Neural progenitor cell (in vitro differentiated cells): ENCODE measurements at places on chromosomes 13 and 19.

DNA sequence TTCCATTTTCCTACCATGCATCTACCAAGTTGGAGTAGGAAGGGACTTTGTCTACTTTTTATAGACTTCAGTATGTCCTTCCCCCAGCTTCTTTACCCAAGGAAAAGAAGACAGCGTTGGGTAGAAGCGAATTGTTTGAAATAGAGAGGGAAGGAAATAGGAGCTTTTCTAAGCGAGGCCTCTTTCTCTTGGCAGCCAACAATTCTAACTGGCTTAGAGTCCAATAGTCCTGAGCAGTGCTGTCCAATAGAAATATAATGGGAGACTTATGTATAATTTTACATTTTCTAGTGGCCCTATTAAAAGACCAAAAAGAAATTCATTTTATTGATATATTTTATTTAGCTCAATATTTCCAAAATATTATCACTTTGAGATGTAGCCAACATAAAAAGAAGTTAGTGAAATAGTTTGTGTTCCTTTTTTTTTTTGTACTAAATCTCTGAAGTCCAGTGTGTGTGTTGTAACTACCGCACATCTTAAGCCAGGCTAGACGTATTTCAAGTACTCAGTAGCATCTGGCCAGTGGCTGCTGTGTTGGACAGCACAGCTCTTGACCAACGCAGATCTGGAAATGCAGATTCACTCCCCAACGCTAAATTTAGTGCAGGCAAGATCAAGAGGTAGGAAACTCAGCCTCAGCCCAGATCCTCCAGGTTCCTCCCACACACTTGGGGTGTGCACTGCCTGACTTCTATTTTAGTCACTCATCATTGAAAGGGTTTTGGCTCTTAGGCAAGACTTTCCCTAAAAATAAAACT lies 179.2 kb downstream of the SHISA2 start:
- DNase-seq, result no peak

DNA sequence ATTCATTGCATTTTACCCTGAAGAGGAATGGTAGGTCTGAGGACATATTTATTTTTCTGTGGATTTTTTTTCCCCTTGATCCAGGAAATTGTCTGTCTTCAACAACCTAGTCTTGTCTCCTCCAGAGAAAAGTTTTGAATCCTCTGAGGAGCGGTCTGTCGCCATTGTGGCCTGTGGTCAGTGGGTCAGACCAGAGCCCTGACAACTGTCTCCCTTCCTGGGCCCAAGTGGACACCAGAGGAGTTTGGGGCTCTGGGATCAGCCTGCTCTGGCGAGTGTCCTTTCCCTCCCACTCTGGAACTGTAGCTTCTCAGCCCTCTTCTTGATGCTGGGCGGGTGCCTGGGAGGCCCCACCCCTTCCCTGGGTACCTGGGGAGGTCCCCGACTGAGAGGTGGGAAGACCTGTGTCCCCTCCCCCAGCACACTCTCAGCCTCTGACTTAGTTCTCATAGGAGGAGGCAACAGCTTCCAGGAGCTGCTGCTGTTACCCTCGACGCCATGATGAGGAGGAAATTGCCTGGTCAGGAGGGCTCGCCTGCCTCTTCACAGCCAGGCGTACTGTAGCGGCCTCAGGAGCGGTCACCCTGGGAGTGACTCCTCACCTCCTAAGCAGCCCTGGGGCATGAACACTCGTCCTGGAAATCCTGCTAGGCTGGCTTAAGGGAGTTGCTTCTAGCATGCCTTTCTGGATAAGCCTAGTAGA lies 110.3 kb downstream of the GGACT start:
- no peak for DNase-seq

DNA sequence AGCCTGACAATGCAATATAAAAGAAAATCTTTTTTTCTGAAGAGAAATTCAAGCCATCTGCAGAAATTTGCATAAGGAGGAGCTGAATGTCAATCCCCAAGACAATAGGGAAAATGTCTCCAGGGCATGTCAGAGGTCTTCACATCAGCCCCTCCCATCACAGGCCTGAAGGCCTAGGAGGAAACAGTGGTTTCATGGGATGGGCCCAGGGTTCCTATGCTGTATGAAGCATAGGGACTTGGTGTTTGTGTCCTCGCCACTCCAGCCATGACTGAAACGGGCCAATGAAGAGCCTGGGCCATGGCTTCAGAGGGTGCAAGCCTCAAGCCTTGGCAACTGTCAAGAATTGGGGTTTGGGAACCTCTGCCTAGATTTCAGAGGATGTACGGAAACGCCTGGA lies 883.5 kb downstream of the UQCRFS1 start:
- DNase-seq, result no peak

GRCh38 chr19:6126335-6126974 lies 9.0 kb upstream of the ACSBG2 start:
- DNase-seq, result peak; percentile 55

- DNase-seq, result no peak
Observed at GRCh38 chr13:88675347-88675996, 1004.3 kb downstream of the SLITRK5 start.

DNA sequence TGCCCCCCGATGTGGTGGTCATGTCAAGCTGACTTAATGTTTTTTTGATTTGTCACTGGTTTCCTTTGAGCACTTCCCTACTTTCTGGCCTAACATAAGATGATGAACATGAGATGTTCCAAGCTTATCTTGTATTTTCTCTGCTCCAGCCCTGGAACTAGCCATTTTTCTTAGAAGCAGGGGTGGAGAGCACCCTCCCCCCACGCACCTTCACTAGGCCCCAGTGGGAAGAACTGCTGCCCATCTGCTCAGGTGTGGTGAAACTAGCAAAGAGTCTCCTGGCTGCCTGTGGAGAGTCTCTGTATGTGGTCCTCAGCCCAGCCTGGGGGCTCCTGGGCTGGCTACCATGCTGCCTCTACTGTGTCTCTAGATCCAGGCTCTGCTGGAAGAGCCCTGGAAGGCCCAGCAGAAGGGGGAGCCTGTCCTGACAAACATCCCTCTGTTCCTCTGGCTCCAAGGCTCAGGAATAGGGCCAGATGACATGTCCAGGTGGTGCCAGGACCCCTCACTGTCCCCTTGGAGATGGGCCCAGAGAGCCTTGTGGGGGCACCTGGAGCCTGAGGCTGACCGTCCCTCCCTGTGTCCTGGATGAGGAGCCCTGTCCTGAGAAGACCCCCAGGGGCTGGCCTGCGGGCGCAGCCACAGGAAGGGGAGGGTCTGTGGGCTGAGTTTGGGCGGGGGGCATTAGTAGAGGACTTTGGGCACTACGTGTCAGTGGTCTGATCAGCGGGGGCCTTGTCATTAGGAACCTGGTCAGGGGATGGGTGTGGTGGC lies 4.8 kb upstream of the ZNF14 start:
- DNase-seq, result no peak

- DNase-seq, result no peak
Observed at GRCh38 chr13:94303644-94304174, 175.8 kb downstream of the DCT start.

DNA sequence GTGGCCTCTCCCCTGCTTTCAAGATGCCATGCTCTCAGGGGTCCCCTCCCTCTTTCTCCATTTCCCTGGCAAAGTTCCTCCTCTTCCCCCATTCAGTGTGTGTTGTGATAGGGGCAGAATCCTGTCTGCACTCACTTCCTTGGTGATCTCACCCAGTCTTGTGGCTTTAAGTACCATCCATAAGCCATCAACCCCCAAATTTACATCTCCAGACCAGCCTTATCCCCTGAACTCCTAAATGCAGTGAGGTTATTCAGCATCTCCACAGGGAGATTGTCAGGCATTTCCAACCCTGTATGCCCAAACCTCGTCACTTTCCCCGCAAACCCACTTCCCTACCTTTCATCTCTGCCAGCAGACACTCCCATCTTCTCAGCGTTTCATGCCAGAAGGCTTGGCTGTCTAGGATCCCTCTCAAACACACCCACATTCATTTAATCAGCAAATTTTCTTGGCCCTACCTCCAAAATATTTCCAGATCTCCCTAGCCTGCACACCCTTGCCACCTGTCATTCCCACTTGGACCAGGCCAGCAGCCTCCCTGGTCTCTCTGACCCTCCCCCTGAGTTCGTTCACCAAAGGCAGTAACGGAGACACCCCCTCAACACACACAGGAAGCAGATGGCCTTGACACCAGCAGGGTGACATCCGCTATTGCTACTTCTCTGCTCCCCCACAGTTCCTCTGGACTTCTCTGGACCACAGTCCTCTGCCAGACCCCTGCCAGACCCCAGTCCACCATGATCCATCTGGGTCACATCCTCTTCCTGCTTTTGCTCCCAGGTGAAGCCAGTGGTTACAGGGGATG lies at the start of gene HCST:
Gene HCST, plus strand, starts transcription at position 676 of the 808 bp plus-strand sequence. Its CDS starts 65 bp downstream, at position 741.
- no peak for DNase-seq

DNA sequence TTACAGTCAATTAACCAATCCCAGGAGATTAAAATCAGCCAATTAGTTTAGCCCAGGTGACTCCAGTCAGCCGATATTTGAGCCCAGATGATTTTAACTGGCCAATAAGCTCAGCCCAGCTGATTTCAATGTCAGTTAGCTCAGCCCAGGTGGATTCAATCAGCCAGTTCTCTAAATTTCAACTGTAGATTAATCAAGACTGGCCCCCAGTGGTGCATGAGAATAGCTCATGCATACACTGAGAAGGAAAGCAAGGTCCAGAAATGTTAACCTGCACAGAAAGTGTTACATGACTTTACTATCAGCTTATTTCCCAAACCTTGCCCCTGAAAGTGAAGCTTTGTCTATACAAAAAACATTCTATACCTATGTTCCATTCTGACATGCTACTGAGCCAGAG lies 55.4 kb upstream of the ZNF724 start:
- no peak for DNase-seq

DNA sequence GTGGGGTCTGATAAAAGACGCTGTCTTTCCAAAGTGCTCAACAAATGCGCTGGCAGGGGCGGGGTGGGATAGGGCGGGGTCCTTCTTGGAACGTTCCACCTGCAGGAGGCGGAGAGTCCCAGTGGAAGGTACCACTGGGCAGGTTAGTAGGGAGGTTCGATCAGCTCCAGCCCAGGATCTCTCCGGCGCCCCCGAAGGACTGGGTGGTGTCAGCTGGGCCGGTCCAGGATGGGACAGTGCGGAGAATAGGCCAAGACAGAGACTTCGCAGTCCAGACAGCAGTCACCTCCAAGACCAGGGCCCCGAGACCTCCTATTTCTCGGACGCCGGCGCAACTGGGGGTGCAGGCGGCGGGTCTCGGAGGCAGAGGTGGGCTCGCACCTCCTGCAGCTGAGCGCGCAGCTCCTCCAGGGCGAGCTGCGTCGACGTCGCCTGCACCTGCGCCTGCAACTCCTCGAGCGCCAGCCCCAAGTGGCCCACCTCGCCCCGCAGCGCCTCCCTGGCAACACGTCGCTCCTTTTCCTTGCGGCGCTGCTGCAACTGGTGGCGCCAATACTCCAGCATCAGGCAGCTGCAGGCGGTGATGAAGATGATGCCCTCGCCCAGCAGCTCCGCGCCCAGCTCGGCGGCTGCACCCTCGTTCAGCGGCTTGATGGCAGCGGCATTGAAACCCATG lies 21.6 kb downstream of the VASP start:
- DNase-seq, result peak; percentile 91

DNA sequence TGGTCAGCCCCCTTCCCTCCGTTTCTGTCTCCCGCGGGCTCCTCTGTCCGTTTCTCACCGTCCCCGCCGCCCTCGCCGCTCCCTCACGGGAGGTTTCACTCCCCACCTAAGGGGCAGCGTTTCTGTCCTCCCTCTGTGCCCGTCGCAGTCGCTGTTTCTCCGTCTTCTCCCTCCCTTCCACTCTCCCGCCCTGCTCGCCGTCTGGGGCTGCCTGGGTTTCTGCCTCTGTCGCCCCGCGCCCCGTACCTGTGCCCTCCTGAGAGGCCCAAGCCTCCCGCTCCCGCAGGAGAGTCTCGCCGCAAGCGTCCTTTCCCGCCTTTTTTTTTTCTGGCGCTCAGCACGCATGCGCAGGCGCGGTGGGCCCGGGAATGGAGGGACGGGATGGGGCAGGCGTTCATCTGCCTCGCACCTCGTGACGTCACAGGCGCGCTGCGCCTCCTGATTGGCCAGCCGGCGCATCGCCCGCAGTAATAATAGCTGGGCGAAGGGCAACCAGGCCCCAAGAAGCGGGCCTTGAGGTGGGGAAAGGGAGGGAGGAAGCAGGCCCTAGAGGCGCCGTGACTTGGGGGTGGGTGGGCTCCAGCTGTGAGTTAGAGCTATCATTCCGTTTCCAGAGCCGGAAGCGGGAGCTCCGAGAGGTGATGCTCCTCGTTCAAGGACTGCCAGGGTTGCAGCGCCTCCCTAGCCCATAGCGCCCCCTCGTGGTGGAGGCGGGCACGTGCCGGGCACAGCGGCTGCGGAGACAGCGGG lies 15.4 kb downstream of the SSC5D start:
- DNase-seq, result peak; percentile 97

DNA sequence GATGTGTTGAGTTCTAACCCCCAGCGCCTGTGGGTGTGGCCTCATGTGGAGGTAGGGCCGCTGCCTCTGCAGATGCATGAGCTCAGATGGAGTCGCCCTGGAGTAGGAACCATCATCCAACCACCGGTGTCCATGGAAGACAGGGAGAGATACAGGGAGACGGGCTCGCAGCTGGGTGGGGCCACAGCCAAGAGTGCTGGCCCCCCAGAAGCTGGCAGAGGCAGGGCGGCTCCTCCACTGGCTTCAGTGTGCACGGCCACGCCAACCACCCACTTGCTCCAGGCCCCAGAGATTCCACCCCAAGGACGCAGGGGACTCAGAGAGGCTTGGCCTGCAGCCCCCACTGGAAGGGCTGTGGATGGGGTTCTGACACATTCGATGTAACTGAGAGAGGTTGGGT lies 5.4 kb upstream of the MCF2L start:
- no peak for DNase-seq

- DNase-seq, result no peak
Observed at GRCh38 chr13:27201661-27202060, 30.1 kb upstream of the USP12 start.

GRCh38 chr13:45603338-45603737 lies 12.2 kb downstream of the ERICH6B start:
- no peak for DNase-seq

DNA sequence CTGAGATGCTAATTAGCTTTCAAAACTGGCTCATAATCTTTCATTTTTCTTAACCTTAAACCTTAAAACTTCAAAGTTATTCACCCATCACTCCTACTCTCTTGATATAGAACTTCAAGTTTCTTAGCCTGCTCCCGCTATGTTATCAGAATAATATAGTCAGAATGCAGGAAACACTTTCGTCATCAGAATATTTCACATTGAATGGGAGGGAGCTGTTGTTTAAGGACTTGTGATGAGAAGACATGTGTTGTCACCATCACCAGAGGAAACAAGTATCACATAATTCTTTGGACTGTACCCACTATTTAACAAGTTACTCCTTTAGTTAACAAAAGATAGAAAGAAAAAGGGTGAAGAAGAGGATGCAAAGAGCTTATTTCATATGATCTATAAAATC lies 65.0 kb upstream of the FNDC3A start:
- no peak for DNase-seq

DNA sequence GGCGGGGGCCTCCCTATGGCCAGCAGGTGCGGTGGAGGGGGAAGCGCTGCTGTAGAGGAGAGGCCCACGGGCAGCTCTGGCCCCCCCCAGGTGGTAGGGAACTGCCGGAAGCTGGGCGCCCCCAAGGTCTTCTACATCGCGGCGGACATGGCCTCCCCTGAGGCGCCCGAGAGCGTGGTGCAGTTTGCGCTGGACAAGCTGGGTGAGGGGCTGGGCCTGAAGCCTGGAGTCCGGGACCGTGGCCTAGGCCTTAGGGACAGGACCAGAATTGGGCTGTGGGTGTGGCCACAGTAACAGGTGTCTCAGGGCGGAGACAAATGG lies 3.8 kb upstream of the RPL36 start:
- DNase-seq, result no peak
